ENCODE measurements at places on chromosomes 2 and 18.

GRCh38 chr2:43269074-43269572 is 42.7 kb upstream of the ZFP36L2 start:
- no peak for DNase-seq

DNA sequence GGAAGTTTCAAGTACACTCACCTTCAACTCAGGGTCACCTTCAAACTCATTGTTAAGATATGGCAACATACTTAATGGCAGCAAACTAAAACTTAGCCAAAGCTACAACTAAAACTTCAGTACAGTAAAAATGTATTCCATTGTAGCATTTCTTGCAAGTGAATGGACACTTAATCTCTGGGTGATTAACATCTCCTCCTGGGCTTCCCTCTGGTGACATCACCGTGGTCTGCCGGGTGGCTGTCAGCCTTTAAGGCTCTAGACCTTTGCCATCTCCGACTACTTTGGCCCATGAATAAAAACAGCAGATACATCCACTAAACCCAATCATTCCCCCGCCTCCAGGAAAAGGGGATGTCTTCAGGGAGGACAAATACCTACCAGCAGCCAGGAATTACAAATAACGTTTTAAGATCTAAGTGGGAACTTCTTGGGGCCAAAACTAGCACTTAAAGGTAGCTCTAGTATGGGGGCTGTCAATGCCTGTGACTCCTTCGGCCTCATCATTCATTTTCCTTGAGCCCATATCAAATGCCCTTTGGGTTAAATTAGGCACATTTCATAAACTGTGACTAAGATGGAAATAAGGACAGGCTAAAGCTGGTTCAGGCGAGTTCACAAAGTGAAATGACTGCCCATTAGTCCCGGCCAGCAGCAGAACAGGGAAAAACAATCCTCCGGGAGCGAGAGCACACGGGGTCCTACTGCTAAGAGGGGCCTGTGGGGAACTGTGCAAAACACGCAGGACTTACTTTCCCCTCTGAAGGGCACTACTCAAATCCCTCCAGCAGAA is 1.1 kb downstream of the TFCP2L1 start:
- DNase-seq, result no peak

DNA sequence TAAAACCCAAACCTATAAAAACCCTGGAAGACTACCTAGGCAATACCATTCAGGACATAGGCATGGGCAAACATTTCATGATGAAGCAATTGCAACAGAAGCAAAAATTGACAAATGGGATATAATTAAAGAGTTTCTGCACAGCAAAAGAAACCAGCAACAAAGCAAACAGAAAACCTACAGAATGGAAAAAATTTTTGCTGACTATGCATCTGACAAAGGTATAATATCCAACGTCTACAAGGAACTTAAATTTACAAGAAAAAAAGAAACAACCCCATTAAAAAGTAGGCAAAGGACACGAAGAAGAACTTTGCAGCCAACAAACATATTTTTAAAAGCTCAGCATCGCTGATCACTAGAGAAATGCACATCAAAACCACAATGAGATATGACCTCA is 28.8 kb downstream of the ZBTB14 start:
- DNase-seq, result no peak

DNA sequence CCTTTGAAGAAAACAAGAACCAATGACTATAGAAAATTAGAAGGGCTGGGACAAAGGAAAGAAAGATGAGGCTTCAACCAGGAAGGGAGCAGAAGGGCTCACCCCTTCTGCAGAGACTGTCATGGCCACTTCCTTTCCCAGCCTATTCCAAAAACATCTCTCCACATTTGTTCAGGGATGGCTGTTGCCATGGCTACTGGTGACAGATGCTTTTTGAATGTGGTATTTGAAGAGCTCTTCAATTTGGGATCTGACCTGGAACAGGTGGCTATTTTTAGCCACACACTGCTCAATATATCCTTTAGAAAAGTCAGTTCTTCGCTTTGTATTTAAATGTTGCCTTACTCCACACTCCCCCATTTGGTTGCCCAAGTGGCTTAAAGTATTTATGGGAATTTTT is 64.1 kb upstream of the LCLAT1 start:
- DNase-seq, result no peak

- DNase-seq, result no peak
Observed at GRCh38 chr2:43831543-43832294, 6.9 kb downstream of the ABCG5 start.

DNA sequence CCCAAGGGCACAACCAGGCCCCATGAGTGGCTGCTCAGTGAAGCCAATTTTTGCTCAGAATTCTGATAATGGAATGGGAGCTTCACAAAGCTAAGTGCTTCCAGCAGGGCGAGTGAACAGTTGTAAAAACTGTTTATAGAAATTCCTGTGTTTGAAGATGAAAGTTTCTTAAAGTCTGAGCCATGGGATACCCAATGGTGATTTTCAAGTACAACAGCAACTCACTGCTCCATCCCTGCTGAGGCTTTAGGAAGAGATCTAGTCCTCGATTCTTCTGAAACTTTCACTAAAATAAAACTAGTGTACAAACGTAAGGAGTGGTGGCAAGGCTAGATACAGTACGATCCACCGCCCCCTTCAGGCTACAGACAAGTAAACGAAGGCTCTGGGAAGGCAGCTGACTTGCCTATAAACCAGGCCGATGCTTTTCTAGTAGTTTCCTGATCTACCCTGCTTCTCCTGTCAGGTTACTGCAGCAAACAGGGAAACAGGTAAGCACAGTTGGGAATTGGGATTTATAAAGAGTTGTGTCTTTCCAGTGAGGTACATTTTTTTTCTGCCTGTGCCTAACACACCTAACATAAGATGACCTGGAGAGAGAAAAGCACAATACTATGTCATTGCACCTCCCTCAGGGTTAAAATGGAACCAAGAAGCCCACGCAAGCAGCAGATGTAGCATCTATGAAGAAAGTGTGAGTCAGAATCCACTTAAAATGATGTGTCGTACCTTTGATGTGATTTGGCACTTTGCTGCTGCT is 108.7 kb downstream of the UXS1 start:
- no peak for DNase-seq

- no peak for DNase-seq
Observed at GRCh38 chr2:169240405-169240804, 121.9 kb downstream of the LRP2 start.

DNA sequence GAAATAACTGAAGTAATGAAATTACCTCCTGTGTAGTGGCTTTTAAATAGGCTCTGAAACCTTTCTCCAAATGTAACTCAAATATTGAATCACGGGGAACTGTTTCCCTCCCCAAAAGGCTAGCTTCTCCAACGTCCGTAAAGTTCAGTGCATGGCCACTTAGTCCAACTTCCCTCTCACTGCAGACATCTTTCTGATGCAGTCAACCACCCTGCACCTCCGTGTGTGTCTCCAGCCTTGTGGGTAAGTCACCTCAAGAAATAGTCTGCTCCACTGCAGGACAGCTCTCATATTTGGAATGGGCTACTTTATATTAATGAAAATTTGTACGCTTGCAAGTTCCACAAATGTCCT is 152.5 kb upstream of the CYRIA start:
- no peak for DNase-seq

- no peak for DNase-seq
Observed at GRCh38 chr2:27823135-27823534, 51.6 kb downstream of the MRPL33 start.

GRCh38 chr2:85250045-85250444 is 77.7 kb downstream of the TGOLN2 start:
- no peak for DNase-seq

GRCh38 chr18:55856229-55856628 is 268.2 kb upstream of the TCF4 start:
- no peak for DNase-seq

DNA sequence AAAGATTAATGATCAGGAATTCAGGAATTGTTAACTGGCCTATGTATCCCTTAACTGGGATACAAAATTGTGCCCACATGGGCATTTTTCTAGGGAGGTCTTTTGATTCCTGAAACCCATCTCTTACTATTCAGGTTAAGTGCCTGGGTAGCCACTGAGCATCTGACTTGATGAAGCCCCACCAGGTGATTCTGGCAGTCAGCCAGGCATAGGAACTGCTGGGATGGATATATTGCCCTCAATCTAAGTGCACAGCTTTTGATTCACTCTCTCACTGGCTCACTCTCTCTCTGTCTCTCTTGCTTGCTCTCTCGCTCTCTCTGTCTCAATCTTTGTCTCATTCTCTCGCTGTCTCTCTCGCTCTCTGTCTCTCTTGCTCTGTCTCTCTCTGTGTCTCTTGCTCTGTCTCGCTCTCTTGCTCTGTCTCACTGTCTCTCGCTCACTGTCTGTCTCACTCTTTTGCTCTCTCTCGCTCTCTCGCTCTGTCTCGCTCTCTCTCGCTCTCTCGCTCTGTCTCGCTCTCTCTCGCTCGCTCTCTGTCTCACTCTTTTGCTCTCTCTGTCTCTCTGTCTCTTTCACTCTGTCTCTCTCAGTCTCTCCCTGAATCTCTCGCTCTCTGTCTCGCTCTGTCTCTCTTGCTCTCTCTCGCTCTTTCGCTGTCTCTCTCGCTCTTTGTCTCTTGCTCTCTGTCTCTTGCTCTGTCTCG is 22.3 kb downstream of the INPP1 start:
- no peak for DNase-seq

DNA sequence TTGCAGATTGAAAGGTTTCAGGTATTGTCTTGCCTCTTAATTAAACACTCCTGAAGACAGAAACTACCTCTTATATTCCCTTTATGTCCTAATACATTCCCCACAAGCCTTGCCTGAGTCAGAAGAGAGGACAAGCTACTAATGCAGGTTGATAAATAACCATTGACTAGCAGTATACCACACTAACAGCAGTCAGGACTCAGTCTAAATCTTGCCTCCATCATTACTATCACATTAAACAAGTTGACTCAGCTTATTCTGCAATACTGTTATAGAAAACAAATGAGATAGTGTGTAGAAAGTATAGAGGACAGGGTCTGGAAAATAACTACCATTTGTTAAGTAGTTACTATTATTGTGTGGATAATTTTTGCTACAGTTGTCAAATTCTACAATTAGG is 63.8 kb downstream of the TTC21B start:
- DNase-seq, result no peak

DNA sequence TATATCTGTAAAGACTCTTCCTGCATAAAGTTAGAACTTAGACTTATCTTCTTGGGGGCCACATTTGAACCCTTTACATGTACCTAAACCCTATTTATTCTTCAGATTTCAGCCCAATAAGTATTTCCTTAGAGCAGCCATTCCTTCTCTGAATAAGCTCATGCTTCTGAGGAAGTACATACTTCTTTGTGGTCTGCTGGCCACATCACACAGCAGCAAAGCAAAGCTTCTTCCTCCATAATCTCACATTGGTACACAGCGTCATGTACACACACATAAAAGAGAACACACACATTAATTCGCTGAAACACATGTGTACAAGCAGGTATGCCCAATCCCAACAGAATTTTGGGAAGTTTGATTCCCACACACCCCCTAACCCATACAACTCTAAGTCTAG is 331.0 kb downstream of the CDH2 start:
- DNase-seq, result no peak

DNA sequence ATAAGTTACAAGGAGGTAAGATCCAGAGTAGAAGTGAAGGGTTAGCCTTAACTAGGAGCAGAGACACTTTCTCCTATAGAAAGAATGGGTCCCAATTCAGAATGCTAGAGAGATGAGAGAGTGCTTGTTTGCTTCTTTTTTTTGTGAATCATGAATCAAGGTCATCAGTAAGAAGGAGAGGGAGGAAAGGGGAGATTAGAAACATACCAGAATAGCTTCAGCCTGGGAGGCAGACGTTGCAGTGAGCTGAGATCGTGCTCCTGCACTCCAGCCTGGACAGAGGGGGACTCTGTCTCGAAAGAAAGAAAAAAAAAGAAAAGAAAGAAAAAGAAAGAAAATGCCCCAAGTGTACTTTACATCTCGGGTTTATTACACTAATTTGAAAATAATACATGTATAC is 55.8 kb upstream of the SLC35F5 start:
- no peak for DNase-seq

GRCh38 chr2:119280680-119281079 is 57.0 kb downstream of the STEAP3 start:
- no peak for DNase-seq

DNA sequence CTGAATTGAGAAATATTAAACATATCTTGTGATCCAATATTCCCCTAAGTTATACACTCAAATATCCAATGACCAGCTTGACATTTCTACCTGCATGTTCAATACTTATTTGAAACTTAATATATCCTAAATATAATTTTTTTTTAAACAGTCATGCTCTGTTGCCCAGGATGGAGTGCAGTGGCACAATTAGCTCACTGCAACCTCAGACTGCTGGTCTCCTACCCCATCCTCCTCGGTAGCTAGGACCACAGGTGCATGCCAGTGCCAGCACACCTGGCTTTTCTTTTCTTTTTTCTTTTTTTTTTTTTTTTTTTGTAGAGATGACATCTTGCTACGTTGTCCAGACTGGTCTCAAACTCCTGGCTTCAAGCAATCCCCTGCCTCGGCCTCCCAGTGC is 4.2 kb downstream of the KYNU start:
- no peak for DNase-seq

DNA sequence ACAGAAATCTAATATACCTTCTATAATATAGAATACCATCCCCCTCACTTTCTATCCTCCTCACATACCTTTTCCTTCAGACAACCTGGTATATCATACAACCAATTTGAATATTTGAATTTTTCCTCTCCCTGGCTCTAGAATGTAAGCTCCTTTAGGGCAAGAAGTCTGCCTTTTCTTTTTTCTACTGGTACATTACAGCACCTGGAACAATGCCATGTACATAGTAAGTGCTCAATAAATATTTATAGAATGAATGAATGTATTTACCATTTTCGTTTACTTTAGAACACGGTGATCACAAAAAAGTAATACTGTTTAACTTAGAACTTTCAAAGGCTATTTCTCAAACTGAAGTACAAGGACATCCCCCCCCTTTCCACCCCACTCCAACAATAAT is 187.6 kb downstream of the STK39 start:
- DNase-seq, result no peak

GRCh38 chr18:50320719-50321118 is 33.2 kb upstream of the CXXC1 start:
- no peak for DNase-seq

DNA sequence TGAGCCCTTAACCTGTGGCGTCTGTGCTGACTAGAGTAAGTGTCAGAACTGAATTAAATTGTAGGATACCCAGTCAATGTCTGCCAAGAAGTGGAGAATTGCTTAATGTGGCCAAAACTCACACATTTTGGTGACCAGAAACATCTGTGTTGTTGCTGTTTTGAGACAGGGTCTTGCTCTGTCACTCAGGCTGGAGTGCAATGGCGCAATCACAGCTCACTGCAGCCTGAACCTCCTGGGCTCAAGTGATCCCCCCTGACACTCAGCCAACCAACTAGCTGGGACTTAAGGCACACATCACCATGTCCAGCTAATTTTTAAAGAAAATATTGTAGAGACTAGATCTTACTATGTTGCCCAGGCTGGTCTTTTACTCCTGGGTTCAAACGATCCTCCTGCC is 34.4 kb upstream of the RTN4 start:
- DNase-seq, result no peak
